T-helper 22 cell (primary cell): ENCODE measurements at places on chromosomes 13 and 19.
A peak's percentile ranks its signal among the peaks of the same experiment; 100 is the strongest.

GRCh38 chr19:6476155-6476895 is 5.3 kb downstream of the DENND1C start:
- peak; percentile 35 for DNase-seq

- DNase-seq = no peak
Observed at GRCh38 chr19:43809762-43810696, 7.8 kb upstream of the LYPD5 start.

- DNase-seq = no peak
Observed at GRCh38 chr13:38255600-38255999, 94.1 kb upstream of the UFM1 start.

DNA sequence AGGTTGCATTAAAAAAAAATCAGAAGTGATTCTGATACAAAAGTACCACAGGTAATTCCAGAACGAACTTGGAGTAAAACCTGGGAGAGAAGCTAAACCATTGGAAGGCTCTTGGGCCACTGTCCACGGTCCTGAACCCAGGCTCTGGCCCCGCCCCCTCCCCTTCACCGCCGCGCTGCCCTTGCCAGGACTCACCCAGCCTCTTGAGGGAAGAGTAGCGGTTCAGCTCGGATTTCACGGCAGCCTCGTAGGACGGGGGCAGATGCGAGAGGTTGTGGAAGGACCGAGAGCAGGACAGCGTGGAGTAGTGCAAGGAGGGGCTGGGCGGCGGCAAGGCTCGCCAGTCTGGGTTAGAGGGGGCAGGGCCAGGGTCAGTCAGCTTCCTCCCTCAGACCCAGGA is 5.7 kb downstream of the SHISA7 start:
- no peak for DNase-seq

DNA sequence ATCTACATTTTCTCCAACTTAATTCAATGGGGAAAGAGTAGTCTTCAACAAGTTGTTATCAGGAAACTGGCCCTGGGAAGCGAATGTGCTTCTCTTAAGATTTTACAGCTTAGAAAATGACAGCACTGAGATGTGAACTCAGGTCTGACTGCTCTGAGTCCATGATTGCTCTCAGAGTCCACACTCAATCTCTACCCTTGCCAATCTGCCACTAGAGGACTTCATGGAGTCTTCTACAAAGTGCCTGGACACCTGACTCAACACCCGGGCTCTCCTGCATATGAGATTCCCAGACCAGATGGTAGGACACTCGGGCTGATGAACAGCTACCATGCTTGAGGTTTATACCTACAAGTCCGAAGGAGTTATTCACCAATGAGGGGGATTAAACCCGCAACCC is 74.8 kb downstream of the ABCC4 start:
- no peak for DNase-seq

GRCh38 chr19:39410017-39410830 is 2.2 kb upstream of the PLEKHG2 start:
- DNase-seq = peak; percentile 70

DNA sequence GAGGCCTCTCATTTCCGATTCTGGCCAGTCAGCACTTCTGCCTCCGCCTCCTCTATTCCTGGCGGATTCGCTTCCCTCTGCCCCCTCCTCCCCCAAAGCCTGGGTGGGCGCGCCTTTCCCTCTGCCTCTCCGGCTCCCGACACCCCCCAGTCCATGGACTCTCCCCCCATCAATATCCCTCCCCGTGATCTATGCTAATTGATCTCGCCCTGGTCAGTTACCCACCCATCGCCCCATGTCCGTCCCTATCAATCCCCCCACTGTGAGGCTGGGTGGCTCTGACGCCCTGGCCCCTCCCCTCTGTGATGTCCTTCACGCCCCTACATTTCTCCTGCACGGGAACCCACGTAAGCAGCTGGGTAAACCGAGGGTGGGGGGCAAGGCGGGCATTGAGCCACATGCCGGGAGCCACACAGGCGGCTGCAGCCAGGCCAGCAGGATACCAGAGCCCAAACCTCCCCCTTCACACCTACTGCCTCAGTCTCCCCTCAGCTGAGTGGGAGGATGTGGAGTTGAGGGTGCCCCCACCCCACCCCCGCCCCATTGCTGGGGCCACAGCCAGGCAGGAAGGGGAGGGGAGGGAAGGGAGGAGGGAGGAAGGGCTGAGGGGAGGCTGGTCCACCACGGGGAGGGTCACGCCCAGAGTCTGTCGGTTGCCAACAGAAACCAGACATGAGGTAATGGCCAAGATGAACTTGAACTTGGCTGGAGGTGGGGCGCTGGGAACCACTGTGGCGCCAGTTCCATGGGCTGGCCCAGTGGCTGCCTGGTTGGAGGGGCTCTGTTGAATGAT is 21.0 kb downstream of the SMIM24 start:
- DNase-seq = no peak

- no peak for DNase-seq
Observed at GRCh38 chr19:47013041-47013517, 6.6 kb upstream of the NPAS1 start.

DNA sequence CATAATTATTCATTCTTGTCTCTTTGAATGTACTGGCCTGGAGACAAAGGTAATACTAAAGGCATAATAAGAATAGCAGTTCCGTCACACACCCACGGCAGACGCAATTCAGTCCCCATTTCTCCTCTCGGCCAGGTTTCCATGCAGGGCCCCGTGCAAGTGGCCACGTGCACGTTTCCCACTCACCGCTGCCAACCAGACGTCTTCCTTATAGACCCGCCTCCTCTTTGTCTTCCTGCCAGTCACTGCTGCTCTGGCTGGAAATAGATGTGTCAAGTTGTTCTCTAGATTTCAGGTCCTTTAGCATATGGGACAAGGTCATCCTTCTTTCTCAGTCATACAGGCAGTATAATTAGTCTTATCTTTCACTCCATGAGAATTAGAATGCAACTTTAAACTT is 204.3 kb downstream of the SUCLA2 start:
- no peak for DNase-seq

DNA sequence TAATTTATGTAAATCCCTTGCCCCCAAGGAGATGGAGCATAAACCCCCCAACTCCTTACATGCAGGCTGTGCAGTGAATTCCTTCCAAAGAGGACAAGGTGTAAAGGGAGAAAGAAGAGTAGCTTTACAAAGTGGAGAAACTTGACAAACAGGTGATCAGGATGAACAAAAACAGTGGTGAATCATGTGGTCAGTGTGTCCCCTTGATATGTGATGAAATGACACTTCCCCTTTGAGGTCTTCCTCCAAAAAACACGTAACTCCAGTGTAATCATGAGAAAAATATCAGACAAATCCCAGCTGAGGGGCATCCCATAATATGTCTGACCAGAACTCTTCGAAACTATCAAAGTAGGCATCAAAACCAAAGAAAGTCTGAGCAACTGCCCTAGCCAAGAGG is 29.5 kb upstream of the AKT2 start:
- no peak for DNase-seq

DNA sequence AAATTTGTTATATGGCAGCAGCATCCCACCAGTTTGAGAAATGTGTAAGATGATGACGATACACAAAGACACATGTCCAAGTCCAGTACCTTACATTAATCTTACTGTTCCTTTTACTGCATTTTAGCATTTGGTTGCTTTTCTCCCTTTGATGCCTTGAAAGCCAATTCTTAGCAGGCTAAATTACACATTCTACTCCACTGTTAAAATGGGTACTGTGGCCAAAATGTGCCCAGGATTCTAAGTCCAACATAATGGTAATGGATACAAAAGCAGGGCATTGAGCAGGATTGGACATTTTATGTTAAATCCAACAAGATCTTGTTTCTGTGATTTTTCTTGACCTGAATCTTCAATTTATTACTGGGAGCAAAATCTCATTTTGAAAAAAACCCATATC is 52.8 kb upstream of the RAP2A start:
- DNase-seq = no peak

GRCh38 chr19:10701955-10702525 is 801 bp downstream of the QTRT1 start:
- DNase-seq = no peak

DNA sequence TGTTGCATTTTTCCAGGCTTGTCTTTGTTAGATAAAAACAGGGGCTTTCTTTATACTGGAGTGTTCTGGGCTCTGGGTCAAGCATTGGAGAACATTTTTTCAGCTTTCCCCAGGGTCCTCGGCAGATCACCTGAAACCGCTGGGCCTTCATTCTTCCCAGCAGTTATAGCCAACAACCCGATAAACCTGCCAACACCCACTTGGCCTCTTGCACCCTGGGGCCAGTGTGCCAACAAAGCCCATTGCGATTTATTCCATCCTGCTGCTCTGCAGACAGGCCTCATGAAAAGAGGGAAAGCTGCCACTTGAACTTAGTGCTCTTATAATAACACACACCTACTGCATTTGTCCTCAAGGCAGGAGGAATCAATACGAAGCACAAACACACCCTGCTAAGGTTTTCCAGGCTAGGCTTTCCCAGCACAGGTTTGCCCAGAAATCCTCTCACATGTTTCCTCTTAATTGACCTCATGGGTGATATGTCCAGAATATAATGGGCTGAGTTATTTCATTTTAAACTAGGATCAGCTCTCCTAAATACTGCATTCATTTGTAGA is 669.3 kb downstream of the LIG4 start:
- no peak for DNase-seq

GRCh38 chr13:40101708-40102359 is 446.4 kb downstream of the COG6 start:
- no peak for DNase-seq

GRCh38 chr13:50386541-50387050 is 371.4 kb downstream of the KCNRG start:
- no peak for DNase-seq

DNA sequence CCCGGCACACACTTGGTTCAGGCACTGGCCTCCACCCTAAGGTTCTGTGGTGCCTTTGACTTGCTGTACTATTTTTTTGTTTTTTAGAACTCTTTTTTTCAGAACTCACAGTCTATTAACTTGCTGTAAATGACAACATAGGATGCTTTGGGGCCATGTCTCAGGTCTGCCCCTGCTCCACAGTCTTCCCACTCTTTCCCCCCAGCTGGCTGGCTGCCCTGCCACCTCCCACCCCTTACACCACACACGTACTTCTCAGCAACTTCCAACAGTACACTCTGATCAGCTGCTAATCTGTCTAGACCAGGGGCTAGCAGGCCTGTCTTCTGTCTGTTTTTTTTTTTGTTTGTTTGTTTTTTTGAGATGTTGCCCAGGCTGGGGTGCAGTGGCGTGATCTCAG is 8.1 kb downstream of the C19orf44 start:
- DNase-seq = no peak

DNA sequence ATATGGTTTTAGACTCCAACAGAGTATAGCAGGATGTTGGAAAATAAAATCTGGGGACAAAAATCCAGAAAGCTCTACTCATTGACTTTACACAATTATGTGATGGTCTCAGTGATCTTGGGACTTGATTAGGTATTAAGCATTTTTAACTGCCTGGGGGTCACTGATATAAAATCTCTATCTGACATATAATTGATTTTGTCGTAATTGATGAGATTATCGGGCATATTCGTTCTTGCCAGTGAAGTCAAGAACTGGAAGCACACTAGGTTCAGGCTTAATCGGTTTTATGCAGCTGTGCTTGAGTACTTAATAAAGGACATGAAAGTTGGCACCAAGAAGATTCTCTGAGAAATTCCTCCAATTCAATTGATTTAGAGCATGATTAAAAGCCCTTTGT is 390.7 kb downstream of the DCT start:
- DNase-seq = no peak

DNA sequence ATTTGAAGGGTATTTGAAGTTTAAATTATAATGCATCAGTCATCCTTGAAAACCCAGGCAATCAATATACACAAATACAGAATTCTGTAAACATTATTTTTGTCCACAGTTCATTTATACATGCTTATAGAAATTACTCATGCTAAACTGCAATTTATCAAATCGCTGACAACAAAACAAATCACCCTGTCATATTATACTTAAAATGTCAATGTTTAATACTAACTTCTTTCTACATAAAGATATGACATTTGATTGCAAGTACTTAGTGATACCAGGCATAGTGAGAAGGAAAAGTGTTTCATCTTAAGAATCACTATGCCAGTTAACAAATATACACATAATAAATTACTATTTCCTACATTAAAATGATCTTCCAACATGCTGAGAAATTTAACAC is 232.0 kb downstream of the PCDH20 start:
- no peak for DNase-seq

GRCh38 chr13:76643596-76643995 is 242.6 kb downstream of the KCTD12 start:
- no peak for DNase-seq

DNA sequence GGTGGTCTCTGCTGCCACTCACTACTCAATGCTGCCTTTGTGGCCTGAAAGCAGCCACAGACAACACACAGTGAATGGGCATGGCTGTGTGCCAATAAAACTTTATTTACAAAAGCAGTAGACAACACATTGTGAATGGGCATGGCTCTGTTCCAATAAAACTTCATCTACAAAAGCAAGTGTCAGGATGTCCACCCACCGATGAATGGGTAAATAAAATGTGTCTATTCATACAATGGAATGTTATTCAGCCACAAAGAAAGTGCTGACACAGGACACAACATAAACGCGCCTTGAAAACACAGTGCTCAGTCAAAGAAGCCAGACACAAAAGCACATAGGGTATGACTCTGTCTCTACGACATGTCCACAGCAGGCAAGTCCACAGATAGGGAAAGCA is 20.1 kb downstream of the ZSCAN5A start:
- no peak for DNase-seq

GRCh38 chr13:101144808-101145419 is 271.4 kb downstream of the NALCN start:
- no peak for DNase-seq

- no peak for DNase-seq
Observed at GRCh38 chr13:49214917-49215376, 5.2 kb upstream of the MLNR start.

- no peak for DNase-seq
Observed at GRCh38 chr13:38415233-38415632, 65.6 kb downstream of the UFM1 start.
